ENCODE measurements at places on chromosomes 5 and 9.

GRCh38 chr5:170345971-170346370 is 43.2 kb downstream of the KCNMB1 start:
- no peak for DNase-seq

DNA sequence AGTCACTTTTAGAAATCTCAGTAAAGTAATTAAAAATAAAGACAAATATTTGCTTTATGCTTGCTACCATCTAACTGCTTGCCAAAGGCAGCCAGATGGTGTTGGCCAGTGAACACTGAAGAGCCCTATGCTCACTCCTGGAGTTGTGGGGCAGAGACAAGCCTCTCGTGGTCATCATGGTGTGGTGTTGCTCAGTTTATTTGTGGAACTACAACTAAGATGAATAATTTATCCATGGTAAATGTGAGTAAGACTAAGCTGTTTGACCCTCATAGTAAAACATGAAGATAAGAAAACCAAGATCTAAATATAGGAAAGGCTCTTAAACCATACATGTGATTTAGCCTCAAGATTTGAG is 100.7 kb downstream of the PDE8B start:
- DNase-seq, result no peak

GRCh38 chr9:83620841-83621636 is 1.9 kb upstream of the IDNK start:
- peak; percentile 58 for DNase-seq

DNA sequence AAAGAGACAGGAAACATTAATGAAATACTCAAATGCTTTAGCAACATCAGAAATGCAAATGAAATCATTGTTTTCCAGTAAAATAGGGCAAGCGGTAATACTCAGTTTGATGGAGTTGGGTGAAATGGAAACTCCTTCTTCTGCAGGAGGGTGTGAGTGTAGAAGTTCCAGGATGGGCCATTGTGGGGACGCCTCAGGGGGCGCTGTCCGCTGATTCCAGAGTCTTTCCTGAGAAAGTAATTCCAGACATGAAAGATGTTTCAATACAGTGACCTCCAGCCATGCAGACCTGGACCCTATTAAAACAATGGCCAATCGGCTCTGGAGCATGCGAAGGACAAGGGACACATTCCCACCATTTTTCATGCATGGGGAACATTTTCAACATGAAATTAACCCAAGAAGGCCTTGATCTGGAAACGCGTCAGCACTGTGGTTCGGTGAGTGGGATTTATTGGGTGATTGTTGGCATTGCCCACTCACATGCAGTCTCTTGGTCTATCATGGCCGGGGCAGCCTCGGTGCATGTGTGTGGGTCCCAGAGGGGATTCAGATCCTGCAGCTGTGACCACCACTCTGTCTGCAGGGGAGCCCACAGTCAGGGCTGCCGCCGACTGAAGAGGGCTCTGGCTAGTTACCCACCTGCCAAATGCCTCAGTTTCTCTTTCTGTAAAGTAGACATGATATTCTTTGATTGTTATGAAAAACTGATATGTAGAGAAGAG is 132.6 kb upstream of the IRX4 start:
- DNase-seq, result no peak

DNA sequence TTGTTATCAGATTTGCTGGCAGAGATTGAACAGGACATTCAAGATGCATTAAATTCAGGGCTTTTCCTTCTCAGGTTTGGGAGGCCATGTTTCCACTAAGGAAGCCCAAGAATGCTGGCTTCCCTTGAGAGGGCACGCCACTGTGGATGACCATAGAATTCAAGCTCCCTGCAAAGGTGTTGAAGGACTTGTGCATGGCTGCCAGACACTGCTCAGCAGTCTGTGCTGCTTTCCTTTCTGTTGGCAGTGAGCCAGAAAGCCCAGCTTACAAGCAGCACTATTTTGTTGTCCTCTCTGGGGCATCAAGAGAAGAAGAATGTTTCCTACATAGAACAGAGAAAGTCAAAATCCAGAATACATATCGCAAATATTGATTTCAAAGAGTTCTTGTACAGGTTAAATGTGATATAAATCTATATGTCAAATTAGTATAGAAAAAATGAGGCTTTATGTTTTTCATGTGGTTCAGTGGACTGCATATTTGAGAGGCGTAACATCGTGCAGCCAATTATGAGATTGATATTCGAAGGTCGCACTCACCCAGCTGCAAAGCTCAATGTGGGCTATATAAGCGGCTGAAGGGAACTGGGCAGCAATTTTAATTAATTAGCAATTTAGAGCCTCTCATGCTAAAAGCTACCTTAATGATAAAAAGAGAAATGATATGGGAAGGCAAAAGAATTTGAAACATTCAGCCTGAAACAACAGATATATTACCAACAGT is 103.1 kb upstream of the ISL1 start:
- DNase-seq, result no peak

GRCh38 chr5:169629847-169630548 is 7.1 kb upstream of the DOCK2 start:
- no peak for DNase-seq

- DNase-seq, result no peak
These were observed 81.1 kb downstream of the EFNA5 start for GRCh38 chr5:107589520-107590193.

GRCh38 chr9:95273369-95274022 is 44.0 kb downstream of the FANCC start:
- no peak for DNase-seq

DNA sequence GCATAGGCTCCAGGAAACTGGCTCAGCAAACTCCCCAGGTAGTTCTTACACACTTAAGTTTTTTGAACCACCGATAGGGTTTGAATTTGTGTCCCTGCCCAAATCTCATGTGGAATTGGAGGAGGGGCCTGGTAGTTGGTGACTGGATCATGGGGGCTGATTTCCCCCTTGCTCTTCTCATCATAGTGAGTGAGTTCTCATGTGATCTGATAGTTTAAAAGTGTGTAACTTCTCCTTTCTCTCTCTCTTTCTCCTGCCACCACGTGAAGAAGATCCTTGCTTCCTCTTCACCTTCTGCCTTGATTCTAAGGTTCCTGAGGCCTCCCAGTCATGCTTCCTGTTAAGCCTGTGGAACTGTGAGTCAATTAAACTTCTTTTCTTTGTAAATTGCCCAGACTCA is 22.4 kb upstream of the HACD4 start:
- DNase-seq, result no peak

DNA sequence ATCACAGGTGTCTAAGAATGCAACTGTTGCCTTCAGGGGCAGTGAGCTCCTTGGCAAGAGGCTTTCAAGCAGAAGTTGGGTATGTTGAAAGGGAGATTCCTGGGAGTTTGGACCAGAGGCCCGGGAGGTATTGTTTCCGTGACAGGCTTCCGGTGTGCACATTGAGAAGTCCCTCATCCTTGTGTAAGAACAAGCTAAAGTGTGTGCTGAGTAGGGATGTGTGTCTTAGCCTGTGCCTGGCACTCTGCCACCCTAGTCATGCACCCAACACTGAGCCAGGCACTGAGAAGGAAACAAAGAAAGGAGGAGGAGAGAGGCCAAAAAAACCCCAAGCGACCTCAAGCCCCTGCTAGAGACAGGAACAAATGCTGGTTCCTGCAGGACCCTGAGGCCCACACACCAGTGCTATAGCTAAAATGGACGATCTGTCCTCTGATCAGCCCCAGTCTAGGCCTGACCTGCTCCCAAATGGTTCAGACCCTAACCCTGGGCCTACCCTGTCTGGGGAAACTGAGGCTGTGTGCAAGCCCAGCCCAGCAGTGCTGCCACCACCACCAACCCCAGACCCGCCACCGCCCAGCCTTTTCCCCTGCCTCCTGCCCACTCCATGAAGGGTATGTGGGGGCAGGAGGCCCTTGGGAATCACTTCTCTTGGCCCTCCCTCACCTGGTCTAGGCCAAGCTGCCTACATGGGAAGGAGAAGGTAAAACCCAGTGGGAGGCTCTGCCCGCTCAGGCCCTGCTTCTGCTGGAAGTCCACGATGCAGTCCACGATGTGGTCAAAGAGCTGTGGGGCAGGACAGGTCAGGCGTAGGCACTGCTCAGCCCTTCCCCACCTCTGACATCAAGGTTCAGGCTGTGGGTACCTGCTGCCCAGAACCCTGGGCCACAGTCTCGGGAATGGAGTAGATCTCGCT is 12.6 kb downstream of the HK3 start:
- DNase-seq, result no peak

- no peak for DNase-seq
These were observed 5.5 kb downstream of the MYORG start for GRCh38 chr9:34370970-34371880.

- DNase-seq, result no peak
These were observed 48.8 kb downstream of the RASGEF1C start for GRCh38 chr5:180160215-180160614.

GRCh38 chr9:27377811-27378456 is 81.0 kb upstream of the EQTN start:
- no peak for DNase-seq

DNA sequence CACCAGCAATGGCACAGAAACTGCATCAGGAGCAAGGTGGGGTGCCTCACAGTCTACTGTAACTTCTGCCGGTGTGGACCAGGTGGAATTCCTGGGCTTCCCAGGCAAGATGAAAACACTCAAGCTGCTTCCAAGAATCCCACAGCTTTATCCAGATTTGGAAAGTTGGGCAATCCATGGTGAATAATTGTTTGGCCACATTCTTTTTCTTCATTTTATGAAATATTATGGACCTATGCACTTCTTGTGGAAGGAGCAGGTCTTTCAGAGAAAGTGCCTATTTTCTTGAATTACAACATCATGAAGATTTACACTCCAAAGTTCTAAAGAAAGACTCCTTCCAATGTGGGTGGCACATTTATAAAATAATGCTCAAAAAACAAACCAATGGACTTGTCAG is 503.6 kb downstream of the SEMA5A start:
- DNase-seq, result no peak

DNA sequence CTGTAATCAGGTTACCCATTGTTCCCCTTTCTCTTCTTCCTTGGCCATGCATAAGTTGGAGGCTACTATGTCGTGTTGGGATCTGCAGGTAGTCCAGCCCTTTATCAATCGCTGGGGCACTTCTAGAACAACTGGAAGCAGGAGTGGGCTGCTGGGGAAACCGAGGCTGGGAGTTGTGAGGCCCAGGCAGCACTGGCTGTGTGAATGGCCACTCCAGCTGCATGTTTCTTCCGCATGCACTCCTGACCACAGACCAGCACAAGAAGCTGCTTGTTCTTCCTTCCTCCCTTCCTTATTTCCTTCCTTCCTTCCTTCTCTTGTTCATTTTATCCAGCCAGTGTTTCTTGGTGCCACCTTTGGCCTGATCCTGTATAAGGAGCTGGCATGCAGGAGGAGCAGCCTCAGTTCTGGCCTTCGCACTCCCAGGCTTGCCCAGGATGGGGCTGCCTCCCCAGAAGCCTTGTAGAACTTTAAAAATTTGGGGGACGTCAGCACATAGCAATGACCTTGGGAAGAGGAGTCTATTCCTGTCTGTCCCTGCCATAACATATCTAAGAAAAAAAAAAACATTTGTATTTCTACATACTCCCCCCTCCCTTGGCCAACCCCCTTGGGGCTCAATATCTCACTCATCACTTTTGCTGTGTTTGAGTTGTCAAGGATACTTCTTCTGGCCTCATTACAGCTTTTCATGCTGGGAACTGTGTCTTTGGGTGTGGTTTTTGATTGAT is 20.8 kb upstream of the CXCL14 start:
- no peak for DNase-seq

- DNase-seq, result no peak
These were observed 505.1 kb upstream of the KLF4 start for GRCh38 chr9:107994648-107995047.

DNA sequence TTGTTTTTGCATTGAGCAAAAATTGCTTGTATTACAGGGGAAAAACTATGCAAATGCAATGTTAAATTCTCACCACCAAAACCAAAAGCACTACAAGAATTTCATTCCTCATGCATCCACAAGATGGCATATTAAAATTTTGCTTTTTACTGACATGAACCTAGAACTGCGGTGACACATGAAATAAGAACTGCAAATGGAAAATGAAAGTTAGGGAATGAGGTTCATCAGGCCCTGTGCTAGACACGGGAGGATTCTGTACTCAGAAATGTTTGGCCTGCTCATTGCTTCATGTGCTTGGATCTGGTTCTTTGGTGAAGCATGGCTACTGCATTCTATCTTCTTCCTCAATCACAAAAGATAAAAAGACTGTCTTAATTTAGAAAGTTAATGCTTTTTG is 9.1 kb upstream of the RFK start:
- no peak for DNase-seq

- no peak for DNase-seq
These were observed 1809.9 kb upstream of the ACO1 start for GRCh38 chr9:30574355-30575151.

GRCh38 chr5:76818844-76819831 is at the start of gene F2RL1:
Gene F2RL1, plus strand, starts transcription at chr5:76819030. Its CDS starts 153 bp downstream, at chr5:76819183.
- peak; percentile 82 for DNase-seq

GRCh38 chr9:26413611-26414010 is 479.0 kb downstream of the CAAP1 start:
- DNase-seq, result no peak

GRCh38 chr5:123035918-123036390 is 571 bp downstream of the PPIC start:
- no peak for DNase-seq

DNA sequence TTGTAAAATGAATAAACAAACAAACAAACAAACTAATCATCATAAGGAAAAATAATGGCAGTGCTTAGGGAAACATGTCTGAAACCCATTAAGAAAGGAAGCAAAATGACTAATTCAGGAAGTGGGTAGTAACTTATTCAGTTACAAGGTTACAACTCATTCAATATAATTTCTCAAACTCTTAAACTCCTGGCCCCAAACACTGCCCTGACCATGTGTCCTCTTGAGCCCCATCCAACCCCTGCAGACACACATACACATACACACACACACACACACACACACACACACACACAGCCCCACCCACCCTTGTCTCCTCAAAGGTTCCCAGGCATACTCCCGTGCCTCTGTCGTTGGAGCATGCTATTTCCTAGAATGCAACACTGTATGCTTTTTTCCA is 193.9 kb downstream of the SEC61B start:
- no peak for DNase-seq

DNA sequence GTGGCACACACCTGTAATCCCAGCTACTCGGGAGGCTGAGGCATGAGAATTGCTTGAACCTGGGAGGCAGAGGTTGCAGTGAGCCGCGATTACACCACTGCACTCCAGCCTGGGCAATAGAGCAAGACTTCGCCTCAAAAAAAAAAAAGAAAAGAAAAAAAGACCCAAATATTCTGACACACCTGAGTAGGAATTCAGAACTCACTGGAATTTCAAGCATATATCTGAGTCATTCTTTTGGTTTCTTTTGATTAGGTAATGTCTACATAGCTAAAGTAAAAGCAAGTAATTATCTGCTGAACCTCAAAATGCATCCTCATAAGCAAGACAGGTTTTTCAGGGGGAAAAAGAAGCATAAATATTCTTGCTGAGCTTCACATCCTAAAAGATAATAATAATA is 35.9 kb downstream of the ANKRD31 start:
- no peak for DNase-seq

DNA sequence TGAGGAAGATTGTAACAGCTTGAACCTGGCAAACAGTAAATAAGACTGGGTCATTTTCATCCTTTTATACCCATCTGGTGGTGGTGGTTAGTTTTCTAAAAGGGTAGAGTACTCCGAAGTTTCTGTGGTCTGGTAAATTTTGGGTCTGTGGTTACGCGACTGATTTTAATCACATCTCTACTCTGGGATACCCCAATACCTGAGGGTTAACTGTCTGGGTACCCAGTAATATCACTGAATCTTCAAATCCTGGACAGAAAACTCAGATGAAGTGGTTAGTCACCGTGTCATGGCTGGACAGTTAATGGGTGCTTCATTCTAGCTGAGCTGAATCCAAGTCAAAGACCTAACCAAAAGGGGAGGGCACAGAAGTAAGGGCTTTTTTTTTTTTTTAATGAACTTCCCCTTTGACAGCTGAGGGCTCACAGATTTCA is 474.2 kb downstream of the GADD45G start:
- no peak for DNase-seq

- no peak for DNase-seq
These were observed 800.6 kb upstream of the CDH6 start for GRCh38 chr5:30392897-30393296.
